ENCODE measurements at places on chromosomes 2 and 18.

DNA sequence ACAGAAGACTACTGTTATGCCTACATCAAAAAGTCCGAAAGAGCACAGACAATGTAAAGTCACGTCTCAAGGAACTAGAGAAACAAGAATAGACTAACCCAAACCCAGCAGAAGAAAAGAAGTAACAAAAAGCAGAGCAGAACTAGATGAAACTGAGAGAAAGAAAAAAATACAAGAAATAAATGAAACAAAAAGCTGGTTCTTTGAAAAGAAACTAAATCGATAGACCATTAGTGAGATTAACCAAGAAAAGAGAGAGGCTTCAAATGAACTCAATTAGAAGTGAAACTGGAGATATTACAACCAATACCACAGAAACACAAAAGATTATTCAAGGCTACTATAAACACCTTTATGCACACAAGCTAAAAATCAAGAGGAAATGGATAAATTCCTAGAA is 271.8 kb downstream of the MBD2 start:
- DNase-seq = no peak

GRCh38 chr2:242098445-242099128 is 229.1 kb downstream of the RTP5 start:
- peak; percentile 64 for DNase-seq

DNA sequence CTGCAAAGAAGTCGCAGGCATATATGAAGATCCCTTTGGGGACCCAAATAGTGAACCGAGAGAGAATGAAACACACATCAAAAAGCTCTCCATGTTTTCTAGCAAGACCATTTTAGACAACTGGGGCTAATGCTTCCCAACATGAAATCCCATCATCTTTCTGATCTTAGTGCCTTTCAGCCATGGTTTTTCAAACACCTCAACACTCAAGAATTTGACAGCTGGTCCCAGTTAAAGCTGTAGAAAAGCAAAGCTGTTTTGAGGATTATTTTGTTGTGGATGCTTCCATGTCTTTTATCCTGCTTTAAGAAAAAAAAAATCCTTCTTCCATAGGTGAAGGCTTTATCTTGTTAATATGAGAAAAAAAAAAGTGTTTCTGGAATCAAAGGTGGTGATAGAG is 259.1 kb downstream of the STK39 start:
- DNase-seq = no peak

GRCh38 chr2:148675708-148676107 is 31.2 kb downstream of the EPC2 start:
- no peak for DNase-seq

- no peak for DNase-seq
Observed at GRCh38 chr2:118730405-118730804, 117.0 kb downstream of the EN1 start.

DNA sequence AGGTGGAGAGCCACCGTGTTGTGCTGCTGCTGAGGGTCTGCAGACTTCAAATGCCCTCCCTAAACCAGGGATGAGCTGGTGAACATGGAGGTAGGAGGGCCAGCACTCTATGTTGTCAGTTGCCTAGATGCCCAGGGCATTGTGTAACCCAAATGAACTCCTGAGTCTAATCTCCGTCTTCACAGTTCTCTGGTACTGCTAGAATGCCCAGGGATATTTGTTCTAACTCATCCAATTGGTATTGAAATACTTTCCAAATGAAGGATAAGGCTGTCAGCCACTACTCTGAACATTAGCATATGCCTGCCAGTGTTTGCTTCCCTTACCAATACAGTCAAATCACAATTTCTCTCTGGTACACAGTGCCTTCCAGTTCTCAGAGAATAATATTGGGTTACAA is 492.6 kb downstream of the SLC4A3 start:
- DNase-seq = no peak

GRCh38 chr18:13482618-13482945 is 243.8 kb downstream of the FAM210A start:
- DNase-seq = no peak

GRCh38 chr2:30860003-30860725 is 52.9 kb upstream of the CAPN13 start:
- no peak for DNase-seq

GRCh38 chr18:9965711-9966624 is 52.2 kb downstream of the VAPA start:
- no peak for DNase-seq

GRCh38 chr2:31286961-31287550 is 53.1 kb downstream of the EHD3 start:
- DNase-seq = no peak

DNA sequence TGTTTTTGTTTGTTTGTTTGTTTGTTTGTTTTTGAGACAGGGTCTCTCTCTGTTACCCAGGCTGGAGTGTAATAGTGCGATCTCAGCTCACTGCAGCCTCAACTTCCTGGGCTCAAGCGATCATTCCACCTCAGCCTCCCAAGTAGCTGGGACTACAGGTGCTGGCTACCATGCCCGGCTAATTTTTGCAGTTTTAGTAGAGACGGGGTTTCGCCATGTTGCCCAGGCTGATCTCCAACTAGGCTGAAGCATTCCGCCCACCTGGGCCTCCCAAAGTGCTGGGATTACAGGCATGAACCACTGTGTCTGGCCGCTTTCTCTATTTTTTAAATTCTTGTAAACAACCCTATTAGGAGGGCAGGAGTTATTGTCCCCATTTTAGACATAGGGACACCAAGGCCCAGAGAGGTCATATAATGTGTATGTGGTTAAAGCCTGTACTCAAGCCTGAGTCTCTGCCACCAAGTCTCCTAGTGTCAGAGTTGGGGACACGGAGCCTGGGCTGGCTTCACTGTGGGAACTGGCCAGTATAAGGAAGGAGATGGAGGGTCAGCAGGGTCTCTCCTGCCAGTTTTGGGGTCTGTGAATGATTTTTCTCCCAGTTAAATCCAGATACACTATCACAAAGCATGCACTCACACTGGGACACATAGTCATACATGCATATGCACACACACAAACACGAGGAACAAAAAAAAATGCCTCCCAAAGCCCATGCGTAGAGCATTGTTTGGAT is 27.5 kb upstream of the MCFD2 start:
- no peak for DNase-seq

- no peak for DNase-seq
Observed at GRCh38 chr2:54673501-54673998, 49.9 kb upstream of the EML6 start.

GRCh38 chr2:129709956-129710598 is 269.4 kb upstream of the RAB6C start:
- DNase-seq = no peak

- no peak for DNase-seq
Observed at GRCh38 chr2:59912042-59912441, 641.4 kb downstream of the BCL11A start.

DNA sequence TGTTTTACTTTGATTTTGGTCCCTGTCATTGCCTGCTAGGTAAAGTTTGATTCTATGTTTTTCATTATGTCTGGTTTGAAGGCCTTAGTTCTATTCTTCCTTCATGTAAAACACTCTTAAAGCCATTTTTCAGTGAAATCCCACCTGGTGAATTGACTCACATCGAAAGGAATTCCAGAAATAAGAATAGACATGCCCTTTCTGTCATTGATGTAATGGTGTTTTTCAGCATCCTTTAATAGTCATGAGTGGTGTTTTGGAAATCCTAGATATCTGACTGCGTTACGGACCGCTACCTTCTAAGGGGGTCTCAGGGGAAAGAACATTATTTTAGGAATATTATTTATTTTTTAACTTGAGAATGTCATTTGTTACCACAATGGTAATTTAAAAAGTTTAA is 104.5 kb upstream of the ZEB2 start:
- no peak for DNase-seq

DNA sequence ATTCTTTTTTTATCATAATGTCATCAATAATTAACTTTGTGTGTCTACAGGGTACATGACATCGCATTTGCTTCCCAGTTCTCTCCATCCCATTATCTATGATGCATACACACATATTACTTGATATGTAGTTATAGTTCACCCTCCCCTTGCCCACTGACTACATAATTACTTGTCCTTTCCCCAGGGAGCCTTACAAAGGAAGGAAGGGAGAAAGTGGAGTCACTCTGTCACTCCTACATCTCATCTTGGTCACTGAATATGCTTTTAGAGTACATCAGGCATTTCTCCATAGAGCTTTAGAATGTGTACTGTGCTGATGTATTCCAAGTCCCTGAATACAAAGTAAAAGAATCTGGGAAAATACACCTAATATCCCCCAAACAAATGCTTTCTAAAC is 6.0 kb upstream of the DTNA start:
- DNase-seq = no peak

DNA sequence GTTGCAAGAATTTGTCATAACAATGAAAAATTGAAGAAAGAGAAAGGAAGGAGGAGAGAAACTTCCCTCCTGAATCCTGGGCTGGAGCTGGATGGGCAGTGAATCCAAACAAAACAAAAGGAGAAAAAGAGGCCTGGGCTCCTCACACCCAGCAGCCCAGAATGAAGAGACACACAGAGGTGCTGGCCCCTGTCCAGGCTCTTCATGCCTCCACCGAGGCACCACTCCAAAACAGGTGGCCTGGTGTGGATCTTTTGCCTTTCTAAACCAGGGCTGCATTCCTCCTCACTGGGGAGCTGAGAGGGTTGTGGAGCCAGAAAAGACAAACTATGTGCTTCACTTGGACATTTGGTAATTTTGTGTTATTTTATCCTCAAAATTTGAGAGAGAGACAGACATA is 76.0 kb downstream of the FAM124B start:
- DNase-seq = no peak

DNA sequence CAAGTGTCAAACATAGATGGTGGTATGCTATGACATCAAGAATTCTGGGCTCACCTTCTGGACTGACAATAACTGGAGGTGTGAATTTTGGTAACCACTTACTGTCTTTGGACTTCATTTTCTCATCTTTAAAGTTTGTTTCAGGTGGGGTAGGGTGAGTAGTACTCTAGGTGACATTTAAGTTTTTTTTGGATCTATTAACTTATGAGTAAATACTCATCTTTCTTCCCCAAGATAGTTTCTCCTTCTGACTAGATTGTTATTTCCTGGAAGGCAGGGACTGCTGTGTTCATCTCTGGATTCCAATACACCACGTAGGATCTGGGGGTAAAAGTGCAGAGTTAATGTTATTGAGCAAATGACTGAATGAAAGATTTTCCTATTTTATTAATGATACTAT is 55.9 kb downstream of the ICOS start:
- DNase-seq = no peak

DNA sequence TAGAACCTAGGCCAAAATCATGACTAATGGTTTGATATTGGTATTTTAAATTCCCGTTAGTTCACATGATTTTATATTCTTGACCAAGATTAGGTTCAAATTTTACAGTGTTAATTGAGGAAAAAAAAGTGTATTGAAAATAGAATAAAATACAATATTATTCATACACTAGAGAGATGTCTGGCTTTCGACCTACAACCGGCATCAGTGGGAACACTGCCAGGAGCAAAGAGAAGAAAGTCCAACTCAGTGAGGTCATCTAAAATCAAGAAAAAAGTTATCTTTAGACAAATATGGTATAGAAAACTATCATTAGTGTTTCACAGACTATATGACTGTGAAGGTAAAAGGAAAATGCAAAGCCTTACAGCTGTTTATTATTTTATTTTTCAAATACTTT is 81.5 kb downstream of the PIGN start:
- no peak for DNase-seq

DNA sequence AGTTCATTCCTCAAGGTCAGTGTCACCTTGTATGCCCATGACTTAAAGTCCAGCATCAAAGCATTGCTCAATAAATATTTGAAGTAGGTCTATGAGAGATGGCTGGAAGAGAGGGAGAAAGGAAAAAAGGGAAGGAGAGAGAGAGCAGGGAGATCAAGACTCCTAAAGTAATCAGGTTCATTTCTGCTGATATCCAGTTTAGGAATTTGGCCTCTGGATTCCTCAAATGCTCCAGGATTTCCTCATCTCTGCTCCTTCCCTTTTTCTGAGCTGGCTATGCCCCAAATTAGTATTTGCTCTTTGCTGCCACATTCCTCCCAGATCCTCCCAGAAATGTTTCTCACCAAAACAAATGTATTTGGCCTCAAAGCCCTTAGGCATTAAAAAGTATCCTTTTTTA is 739.4 kb upstream of the CHAC2 start:
- DNase-seq = no peak

DNA sequence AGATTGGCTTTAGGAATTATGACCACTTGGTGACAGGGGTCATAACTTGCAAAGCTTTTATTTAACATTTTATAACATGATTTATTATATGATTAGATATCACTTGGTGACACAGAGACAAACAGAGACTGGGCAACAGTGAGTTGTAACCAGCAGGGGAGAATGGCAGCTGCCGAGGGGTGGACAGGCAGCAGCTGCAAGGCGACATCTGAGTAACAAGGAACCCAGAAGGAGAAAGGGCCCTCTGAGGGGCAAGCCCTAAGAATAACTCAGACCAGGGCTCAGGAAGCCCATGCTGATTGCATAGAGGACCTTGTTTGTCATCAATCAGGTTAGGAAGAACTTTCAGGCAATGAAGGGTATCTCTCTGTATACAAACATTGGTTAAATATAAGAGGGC is 339.9 kb upstream of the SOX11 start:
- DNase-seq = no peak

DNA sequence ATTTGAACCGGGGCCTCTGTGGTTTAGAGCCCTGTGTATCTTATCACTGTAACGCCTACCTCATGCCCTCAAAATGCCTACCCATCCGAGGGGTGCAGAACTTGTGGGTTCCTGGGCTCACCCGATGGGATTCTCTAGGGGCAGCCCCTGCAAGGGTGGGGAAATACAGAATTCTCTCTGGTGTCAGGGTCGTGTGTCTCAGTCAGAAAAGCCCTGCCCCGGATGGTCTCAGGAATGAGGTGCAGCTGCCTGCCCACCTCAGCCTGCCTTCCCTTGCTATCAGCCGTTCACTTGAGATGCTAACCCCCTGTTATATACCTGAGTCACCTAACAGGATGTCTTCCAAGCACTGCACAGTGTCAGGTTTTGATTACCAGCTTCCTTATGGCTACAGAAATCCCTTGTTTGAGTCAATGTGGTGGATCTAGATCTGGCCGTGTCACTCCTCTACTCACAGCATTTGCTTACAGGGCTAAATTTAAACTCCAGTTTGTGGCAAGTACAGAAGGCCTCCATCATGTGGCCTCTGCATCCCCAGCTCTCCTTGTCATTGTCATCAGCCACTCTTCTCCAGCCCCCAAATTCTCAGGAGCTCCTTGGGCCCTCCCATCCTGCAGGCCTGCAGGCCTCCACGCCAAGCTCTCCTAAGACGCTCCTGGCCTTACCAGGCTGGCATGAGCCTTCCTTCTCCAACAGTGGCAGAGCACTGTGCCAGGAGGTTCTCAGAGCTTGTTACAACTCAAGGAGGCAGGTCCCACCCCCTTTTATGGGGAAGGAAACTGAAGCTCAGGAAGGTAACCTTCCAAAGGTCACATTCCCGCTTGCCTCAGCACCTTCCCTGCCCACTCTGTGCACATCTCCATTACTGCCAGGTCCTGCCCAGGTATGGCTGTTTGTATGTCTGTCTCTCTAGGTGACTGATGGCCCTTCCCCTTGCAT is 14.3 kb upstream of the MAP3K2 start:
- no peak for DNase-seq

- DNase-seq = peak; percentile 15
Observed at GRCh38 chr2:46915281-46915810, at the start of gene MCFD2. MCFD2 (minus strand) TSS chr2:46915806; CDS start chr2:46909171, 6,635 bp downstream.

GRCh38 chr2:126766969-126767296 is 111.0 kb downstream of the GYPC start:
- DNase-seq = no peak
